ENCODE measurements at places on chromosomes 16 and 17.
A peak's percentile ranks its signal among the peaks of the same experiment; 100 is the strongest.

DNA sequence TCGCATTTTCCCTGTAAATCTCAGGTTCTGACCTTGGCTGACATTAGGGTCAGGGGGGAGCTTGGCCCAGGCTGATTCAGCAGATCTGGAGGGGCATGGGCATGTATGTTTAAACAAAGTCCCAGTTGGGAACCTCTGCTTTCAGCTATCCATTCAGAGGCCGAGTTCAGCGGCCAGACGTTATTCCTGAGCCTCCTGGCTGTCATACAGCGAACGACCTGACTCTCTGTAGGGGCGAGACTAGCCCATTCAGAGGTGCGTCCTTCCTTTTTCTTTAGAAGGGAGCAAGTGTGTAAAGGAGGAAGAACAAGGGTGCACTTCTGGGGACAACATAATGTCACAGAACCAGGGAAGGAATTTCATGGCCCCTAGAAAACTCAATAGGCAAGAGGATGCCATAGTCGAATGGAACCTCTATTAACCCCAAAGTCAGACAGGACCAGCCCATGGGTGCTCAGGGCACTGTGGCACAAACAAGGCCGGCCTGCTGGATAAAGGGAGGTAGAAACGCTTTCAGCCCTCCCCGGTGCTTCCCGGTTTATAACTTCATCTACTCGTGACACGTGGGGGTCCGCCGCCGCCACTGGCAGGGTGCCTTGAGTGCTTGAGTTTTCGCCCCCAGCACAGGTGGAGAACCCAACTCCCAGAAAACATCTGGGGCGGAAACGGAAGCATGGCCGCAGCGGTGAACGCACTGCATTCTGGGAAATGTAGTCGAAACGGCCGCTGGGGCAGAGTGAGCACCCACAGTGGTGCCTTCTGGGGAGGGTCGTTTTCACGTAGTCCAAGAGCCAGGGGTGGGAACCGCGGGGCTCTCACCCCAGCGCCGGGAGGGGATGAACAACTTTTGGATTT is 33.2 kb upstream of the PLCG2 start:
- DNase-seq, result peak; percentile 23

GRCh38 chr16:760545-761343 is at the start of gene MSLN:
Gene MSLN, plus strand, starts transcription at chr16:760734. Its CDS starts 1,947 bp downstream, at chr16:762681.
- DNase-seq, result no peak

GRCh38 chr16:66824006-66824405 is 6.8 kb downstream of the NAE1 start:
- no peak for DNase-seq

- DNase-seq, result no peak
Measured at GRCh38 chr16:28823291-28823872, 583 bp downstream of the ATXN2L start.

- DNase-seq, result no peak
Measured at GRCh38 chr16:22327446-22327775, 30.2 kb downstream of the POLR3E start.

Data from DMS79 (cell line).